ENCODE measurements at places on chromosomes 16 and 17.
A peak's percentile ranks its signal among the peaks of the same experiment; 100 is the strongest.

DNA sequence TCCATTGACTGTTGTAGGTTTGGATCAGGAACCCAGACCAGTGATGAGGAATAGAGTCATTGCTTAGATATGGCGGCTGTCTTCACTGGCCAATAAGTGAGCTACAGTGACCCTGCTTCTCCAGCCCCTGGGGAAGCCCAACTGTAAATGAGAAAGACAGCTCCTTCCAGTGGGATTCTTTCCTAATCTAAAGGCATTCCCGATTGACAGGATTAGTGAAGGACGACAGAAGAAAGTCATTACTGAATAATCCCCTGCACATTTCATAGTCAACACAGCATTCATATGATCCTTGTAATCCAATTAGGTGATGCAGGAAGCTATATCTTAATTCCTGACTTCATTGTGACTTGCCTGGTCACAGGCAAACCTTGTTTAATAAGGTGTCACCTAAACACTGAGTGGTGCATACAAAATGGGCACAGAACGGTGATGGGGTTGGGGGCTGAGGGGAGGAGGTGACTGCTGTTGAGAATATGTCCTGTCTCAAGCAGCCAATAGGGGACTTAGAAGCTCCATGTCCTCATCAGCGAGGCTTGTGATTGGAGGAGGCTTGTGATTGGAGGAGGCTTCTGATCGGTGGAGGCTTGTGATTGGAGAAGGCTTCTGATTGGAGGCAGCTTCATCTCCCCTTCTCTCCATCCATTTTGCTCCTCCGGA lies 242.6 kb downstream of the XYLT1 start:
- DNase-seq, result no peak

- DNase-seq, result no peak
Measured at GRCh38 chr17:8105957-8106398, 12.3 kb downstream of the ALOXE3 start.

DNA sequence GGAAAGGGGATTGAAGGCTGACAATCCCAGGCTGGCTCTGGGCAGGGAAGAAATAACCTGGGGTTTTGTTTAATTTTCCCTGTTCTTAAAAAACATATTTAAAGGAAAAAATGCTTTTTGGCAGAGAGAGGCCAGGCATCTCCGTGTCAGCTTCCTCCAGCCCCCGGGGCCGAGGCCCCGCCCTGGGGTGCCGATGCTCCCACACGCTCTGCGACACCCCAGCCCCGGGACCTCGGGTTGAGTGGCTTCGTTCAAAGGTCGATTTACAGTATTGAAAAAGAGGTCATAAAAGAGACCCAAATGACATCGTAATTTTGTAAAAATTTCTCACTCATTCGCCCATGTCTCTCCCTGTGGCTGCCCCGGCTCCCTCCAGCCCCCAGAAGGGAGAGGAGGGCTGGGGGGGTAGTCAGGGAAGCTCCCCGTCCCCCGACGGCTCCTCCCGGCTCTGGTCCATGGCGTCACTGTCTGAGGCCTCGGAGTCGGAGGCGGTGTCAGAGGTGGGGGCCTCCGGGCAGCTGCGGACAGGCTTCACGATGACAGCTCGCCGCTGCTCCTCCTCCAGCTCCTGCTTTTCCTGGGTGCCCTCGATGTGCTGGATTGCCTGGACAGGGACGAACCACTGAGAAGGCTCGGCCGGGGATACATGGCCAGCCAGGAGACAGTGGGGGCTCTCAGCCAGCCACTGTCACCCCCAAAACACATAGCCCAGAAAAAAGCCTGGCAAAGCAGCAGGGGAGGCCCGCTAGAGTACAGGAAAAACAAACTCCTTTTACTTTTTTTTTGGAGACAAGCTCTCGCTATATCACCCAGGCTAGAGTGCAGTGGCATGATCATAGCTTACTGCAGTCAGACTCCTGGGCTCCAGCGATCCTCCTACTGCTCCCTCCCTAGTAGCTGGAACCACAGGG lies 14.9 kb downstream of the TFAP4 start:
- no peak for DNase-seq

DNA sequence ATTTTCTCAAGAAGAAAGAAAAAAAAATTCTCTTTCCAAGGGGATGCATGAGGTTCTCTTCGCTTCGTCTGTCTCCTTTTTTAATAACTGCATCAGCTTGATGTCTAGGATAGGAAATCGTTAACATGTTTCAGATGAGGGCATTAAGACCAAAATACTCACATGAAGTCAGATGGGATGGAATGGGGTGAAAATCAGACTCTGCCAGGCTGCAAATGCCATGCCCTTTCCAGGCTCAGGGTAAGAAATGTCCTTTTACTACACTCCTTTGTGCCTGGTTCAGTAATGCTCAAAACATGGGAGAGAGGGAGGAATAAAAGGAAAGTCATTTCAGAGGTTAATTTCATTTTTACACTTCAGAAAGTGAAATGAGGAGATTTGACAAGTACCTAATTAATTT lies 21.7 kb upstream of the ERCC4 start:
- no peak for DNase-seq

DNA sequence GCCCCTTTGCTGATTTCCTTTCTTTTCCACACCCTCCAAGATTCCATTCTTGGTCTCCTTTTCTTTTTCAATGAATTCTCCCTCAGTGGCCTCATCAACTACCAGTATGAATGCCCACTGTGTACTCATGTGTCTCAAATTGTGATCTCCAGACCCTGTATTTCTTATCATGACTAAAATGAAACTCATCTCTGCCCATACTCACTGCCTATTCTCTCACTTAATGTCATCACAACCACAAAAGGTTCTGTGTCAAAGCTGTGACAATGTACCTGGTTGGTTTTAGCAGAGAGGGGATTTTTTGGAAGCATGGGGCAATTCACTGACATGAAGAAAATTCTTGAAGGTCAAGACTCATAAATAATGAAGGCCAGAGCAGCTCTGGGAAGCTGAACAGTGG lies 11.5 kb upstream of the TBX4 start:
- DNase-seq, result peak; percentile 63

DNA sequence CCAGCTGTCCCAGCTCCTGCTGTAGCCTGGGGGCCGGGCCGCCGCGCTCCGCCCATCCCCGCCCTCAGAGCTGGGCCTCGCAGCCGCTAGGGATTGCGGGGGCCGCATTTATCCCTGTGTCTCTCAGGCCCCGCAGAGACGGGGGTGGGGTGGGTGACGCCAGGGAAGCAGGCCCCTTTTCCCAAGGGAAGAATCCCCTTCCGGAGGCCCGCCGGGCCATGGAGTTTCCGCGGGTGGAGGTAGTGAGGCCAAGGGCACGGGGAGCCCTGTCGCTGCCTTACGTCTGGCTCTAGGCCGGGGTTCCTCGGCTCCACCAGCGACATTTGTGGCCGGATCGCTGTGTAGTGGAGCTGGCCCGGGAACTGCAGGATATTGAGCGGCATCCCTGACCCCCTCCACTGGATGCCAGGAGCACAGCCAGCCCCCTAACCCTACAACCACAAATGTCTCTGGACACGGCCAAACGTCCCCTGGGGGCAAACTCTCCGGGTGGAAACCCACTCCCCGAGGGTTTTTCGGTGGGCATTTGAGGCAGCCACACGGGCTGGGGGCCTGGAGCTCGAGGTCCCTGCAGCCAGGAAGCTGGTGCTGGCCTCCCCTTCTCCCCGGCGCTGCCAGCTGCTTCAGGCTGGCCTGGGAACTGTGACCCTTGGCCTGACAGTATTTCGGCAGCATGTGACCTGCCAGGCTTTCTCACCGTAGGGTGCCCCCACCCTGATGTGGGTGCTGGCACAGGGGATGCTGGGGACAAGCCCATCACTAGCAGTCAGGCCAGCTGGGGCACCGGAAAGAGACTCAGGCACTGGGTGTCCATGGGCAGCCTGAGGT lies 12.0 kb upstream of the CD300A start:
- DNase-seq, result peak; percentile 58

DNA sequence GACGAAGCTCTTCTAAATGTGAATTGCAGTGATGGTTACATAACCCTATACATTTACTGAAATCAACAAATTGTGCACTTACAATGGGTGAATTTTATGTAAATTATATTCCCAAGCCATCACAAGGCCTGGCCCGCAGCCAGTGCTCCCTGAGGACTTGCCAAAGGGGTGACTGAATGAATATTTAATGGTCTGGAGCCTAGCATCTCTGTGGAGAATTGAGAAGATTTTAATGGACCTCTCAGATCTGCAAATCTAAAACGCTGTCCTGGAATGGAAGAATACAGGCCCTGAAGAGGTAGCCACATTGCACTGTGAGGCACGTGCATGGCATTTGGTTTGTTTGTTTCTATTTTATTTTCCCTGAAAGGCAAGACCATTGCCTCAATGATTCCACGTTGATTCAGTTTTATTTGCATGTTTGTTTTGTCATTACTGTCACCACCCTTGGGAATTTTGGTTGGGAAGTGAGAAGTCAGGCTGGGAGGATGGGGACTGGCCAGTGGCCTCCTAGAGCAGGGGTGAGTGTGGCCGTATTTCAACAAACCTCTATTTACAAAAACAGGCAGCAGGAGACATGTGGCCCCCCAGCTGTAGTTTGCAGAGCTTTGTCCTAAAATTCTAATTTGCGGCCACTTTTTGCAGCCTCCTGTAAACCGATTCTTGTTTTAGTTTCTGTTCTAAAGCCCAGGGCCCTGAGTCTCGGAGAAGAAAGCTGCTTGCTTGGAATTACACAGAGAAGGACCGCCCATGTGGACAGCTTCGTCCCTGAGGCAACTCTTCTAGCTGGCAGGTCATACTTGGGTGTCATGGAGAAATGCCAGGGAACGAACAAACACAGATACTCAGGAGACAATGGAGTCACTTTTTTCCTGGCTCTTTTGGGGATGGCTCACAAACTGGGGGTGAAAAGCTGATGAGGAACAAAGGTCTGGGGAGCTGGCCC lies 40.5 kb upstream of the GCSH start:
- no peak for DNase-seq

- DNase-seq, result no peak
Measured at GRCh38 chr17:19955099-19955498, 22.5 kb downstream of the AKAP10 start.

DNA sequence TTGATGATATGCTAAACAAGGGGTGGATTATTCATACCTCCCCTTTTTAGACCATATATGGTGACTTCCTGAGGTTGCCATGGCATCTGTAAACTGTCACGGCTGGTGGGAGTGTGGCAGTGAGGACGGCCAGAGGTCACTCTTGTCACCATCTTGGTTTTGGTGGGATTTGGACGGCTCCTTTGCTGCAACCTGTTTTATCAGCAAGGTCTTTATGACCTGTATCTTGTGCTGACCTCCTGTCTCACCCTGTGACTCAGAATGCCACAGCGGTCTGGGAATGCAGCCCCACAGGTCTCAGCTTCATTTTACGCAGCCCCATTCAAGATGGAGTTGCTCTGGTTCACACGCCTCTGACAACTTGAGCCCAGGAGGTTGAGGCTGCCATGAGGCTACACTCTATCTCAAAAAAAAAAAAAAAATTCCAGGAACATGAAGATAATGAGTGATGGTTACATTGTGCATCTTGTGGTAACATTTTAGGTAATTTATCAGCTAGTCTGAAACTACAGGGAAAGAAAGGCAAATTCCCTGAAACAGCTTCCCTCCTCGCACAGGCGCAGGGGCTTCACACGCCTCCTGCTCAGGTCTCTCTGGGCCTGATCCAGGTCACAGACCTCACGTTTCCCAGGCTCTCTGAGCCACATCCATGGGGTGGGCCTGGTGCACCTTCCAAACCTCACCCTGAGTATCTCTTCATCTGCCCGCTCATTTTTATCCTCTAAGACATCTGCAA lies 15.3 kb upstream of the UBE2I start:
- DNase-seq, result no peak

GRCh38 chr16:1225051-1225451 lies at the start of gene TPSG1:
TSS of gene TPSG1 (minus strand) at chr16:1225268. CDS start at chr16:1225252, 16 bp downstream.
- no peak for DNase-seq

DNA sequence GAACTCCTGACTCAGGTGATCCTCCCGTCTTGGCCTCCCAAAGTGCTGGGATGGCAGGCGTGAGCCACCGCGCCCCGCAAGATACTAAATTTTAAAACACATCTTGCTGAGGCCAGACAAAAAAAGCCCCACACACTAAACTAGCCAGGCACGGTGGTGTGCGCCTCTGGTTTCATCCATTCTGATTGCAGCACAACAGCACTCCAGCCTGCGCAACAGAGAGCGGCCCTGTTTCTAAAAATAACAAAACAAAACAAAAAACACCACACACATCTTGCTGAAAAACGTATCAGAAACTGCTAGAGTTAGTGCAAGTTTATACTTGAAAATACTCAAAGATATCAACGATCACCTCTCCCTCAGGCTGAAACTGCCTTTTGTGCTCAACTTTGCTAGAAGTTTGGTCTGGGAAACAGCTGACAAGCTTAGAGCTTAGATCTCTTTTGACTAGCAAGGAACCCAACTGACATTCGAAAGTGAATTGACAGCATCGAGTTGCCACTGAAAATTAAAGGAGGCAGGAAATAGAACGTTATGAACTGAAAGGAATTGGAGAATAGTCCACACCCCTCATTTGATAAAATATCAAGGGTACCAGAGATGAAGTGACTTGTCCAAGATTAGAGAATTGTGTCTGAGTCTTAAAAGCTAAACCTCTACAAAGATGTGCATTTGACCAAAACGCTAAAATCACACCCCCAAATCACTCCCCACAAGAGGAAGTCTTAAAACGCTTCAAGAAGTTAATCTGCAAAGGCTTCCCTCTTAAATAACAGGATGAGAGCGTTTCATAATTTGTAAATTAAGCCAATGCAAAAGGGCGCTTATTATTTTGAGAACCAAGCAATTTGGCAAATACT lies 908 bp downstream of the COG4 start:
- DNase-seq, result peak; percentile 24

DNA sequence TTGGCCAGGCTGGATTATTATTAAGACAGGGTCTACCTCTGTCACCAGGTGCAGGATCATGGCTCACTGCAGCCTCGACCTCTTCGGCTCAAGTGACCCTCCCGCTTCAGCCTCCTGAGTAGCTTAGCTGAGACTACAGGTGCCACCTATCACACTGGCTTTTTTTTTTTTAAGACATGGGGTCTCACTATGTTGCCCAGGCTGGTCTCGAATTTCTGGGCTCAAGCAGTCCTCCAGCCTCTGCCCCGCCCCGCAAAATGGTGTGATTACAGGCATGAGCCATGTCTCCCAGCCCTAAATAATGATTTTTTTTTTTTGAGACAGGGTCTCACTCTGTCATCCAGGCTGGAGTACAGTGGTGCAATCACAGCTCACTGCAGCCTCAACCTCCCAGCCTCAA lies 5.8 kb downstream of the OVCA2 start:
- DNase-seq, result no peak

- DNase-seq, result peak; percentile 66
Measured at GRCh38 chr16:87463722-87464690, 28.8 kb downstream of the ZCCHC14 start.

- DNase-seq, result no peak
Measured at GRCh38 chr17:53819956-53820355, 2.8 kb upstream of the KIF2B start.

- DNase-seq, result no peak
Measured at GRCh38 chr16:85231959-85232358, 119.7 kb upstream of the CIBAR2 start.
